Activated T-cell treated with anti-CD3 and anti-CD28 coated beads, Interleukin-2, amount 50 U/mL, for 72 hours (primary cell): ENCODE measurements at places on chromosomes 6 and 20. TPM values are rescaled to one million over a fixed set of nuclear protein-coding genes. Genes with fewer than 3 reads are reported as not detected.
A peak's percentile ranks its signal among the peaks of the same experiment; 100 is the strongest.

HAO1 gene
- total RNA-seq: not detected

DNA sequence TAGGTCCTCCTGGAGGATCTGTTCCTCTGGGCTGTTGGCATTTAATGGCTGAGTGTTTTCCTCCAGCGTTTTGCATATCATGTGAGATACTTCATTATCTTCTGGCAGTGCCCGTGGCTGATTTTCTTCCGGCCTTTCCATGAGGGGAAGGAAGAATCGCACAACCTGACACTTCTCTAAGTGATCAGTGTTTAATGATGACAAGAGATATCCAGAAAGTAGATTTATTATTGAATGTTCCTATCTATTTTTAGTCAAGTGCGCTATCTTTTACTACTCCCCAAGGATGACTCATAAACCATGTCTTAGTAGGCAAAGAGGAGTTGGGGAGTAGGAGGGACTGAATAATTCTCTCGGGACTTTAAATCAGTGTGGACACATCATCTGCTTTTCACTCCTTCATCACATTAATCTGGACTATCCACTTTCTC is 149.7 kb downstream of the PLCB4 start:
- H3K27ac ChIP-seq: no peak overlapping the region
- no peaks in the 10 kb centered on the region for H3K36me3 ChIP-seq
- H3K4me3 ChIP-seq: no peak overlapping the region
- H3K27me3 ChIP-seq: no peaks in the 10 kb centered on the region
- H3K4me1 ChIP-seq: no peaks in the 10 kb centered on the region
- no peak for DNase-seq

DNA sequence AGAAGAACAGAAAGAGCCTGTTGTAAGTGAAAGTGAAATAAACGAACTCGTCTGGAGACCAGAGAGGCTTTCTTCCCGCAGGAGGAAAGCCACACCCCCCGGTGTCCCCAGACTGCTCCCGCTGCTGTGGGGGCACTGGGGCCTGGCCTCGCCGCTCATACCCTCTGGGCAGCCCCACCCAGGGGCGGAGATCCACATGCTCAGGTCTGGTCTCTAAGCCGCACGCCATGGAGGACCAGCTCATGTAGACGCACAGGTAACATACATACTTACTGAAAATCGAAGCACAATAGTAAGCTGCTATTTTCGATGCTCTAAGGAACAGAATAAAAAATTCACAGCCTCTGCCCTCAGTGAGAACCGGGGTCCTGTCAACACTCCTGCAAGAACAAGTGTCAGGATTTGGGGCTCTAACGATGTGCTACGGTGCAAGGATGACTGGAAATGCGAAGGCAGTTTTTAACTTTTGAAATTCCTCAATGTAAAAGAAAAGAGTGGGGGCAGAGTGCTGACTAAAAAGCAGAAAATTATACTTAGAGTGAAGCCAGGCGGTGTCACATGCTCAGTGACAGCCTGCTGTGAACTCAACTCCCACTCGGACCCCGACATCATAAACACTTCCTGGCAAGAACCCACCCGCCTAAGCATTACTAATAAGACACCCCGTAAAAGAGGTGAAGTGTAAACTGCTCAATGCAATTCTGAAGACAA is 110.5 kb downstream of the IRF4 start:
- DNase-seq: peak; percentile 80
- H3K36me3 ChIP-seq: peaks cover 4% of the 10 kb centered on the region
- H3K4me1 ChIP-seq: peaks cover 94% of the 10 kb centered on the region
- H3K27me3 ChIP-seq: no peaks in the 10 kb centered on the region

TUBB1 gene
- not detected for total RNA-seq

DNA sequence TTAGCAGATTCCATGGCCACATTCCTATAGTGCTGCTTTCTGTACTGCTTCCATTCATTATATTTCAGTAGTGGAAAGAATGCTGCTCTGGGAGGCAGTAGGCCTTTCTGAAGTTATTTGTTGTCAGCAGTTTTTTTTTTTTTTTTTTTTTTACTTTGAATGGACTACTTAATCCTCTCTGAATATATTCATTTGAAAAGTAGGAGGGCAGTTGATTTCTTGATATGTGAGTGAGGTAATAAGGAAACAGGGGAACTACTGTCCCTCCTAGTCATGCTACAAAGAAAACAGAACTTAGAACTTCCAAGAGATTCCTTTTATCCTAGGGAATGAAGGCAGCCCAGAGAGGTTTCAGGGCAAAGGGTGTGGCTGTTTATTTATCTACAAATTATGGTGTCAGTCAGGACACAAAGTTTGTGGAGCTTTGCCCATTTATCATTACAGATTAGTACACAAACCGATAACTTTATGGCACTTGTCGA is 155.9 kb downstream of the JARID2 start:
- DNase-seq: no peak
- H3K36me3 ChIP-seq: no peaks in the 10 kb centered on the region

DNA sequence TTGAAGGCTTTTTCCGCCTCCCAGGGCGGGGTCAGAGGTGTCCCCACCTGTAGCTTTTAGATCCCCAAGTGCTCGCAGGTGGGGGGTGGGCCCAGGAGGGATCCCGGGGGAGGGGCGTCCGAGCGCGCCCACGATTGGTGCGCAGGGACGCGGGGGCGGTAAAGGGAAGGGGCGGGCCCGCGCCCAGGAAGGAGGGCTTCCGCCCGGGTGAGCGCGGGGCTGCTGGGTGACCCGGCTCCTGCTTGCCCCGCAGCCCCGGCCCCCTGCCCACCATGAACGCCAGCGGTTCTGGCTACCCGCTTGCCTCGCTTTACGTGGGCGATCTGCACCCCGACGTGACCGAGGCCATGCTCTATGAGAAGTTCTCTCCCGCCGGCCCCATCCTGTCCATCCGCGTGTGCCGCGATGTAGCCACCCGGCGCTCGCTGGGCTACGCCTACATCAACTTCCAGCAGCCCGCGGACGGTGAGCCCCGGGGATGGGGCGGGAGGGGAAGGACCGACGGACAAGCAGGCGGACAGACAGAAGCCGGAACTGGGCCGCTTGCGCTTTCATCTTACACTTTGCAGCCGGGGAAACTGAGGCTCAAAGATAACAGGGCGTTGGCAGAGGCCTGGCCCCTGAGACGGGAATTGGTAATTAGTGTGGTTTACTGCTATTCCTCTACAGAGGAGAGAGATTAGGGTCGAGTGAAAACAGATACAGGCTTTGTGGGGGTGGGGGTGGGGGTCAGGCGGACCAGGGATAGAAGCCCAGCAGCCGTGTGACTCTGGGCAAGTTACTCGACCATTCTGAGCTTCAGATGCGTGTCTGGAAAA is at the start of gene PABPC1L:
TSS of gene PABPC1L (plus strand) at position 189 of the 818 bp plus-strand sequence. CDS start at position 273, 84 bp downstream.
- peaks cover 47% of the 10 kb centered on the region for H3K4me1 ChIP-seq
- peaks cover 8% of the 10 kb centered on the region for H3K36me3 ChIP-seq
- H3K27me3 ChIP-seq: no peaks in the 10 kb centered on the region
- DNase-seq: peak; percentile 87

LAMA4 gene
- not detected for total RNA-seq

PPP1R3G gene
- total RNA-seq: not detected

DNA sequence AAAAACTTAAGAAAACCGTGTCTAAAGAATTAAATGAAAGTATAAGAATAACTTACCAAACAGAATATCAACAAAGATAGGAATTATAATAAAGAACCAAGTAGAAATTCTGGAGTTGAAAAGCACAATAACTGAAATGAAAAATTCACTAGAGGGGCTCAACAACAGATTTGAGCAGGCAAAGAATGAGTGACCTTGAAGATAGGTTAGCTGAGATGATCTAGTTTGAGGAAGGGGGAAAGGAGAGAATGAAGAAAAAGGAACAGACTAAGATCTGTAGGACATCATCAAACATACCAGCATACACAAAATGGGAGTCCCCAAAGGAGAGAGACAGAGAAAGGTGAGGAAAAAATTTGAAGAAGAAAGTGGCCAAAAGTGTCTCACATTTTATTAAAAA is 37.7 kb upstream of the TULP1 start:
- no peak overlapping the region for H3K27ac ChIP-seq
- H3K27me3 ChIP-seq: no peaks in the 10 kb centered on the region
- peaks cover 8% of the 10 kb centered on the region for H3K4me1 ChIP-seq
- peaks cover 4% of the 10 kb centered on the region for H3K36me3 ChIP-seq

C6orf141 gene
- total RNA-seq: not detected

EDN3 gene
- total RNA-seq: not detected

CGA gene
- total RNA-seq: not detected

RAB23 gene
- total RNA-seq: 2.0 TPM

DPPA5 gene
- not detected for total RNA-seq

DNA sequence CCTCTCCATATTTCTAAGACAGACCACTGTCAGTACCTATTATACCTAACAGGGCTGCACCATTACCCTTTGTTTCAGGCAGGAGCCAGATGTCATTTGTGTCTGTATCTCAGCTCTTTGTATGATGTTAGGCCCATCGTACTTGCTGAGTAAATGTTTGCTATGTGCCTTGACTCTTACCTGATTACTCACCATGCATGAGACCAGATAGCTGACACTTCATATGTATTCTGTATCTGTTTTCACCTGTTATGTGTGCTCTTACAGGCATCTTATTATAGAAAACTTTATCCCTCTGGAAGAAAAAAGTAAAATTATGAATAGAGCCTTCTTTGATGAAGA is 31.7 kb upstream of the ASXL1 start:
- peaks cover 15% of the 10 kb centered on the region for H3K4me1 ChIP-seq
- H3K4me3 ChIP-seq: no peak overlapping the region
- H3K27ac ChIP-seq: peak overlapping the region; percentile 79
- DNase-seq: no peak
- peaks cover 6% of the 10 kb centered on the region for H3K36me3 ChIP-seq

CPNE5 gene
- 0.48 TPM for total RNA-seq

DNA sequence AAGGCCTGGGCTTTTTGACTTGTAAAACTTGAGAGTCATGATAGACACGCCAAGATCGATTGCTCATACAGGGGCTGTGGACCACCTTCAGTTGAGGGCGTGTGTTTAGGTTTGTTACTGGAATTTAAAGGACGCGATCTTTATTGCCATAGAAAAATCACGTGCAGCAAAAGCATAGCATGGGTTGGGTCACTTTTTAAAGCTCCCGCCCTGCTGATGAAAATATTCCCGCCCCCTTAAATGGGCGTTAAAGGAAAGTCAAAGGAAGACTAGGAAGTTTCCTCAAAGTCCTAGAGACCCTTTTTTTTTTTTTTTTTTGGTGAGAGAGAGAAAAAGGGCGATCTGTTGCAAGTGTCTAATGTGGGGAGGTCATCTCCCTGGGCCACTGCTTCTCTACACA is 23.1 kb downstream of the TFAP2A start:
- H3K27ac ChIP-seq: no peak overlapping the region
- H3K4me3 ChIP-seq: no peak overlapping the region
- H3K4me1 ChIP-seq: peaks cover 6% of the 10 kb centered on the region
- H3K36me3 ChIP-seq: peaks cover 20% of the 10 kb centered on the region
- DNase-seq: no peak

GRCh38 chr6:11196511-11197174 is 35.8 kb downstream of the NEDD9 start:
- peaks cover 8% of the 10 kb centered on the region for H3K36me3 ChIP-seq
- H3K27ac ChIP-seq: peak overlapping the region; percentile 72
- no peak overlapping the region for H3K4me3 ChIP-seq
- H3K27me3 ChIP-seq: no peaks in the 10 kb centered on the region

MDFI gene
- total RNA-seq: not detected

DNA sequence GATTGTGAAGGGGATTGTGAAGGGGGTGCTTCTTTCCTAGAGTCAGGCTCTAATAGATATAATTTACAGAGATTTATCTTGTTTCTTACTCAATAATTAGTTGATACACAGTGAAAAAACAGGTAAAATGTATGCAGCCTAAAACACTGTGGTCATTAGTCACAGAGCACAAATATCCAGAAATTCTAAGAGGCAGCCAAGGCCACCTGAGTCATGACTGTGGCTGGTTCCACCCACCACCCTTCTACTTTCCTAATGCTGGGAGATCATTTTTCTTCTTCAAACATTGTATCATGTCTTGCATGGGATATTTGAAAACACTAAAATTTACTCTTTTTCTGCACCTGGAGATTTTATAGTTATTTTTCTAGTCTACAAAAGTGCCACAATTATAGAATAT is 181.6 kb downstream of the OTOR start:
- no peaks in the 10 kb centered on the region for H3K4me1 ChIP-seq
- DNase-seq: no peak
- H3K36me3 ChIP-seq: no peaks in the 10 kb centered on the region
- H3K27ac ChIP-seq: no peak overlapping the region
- H3K27me3 ChIP-seq: no peaks in the 10 kb centered on the region

ZNF831 gene
- 8.2 TPM for total RNA-seq

XKR7 gene
- not detected for total RNA-seq
